ENCODE measurements at places on chromosomes 16 and 17. TPM values are rescaled to one million over a fixed set of nuclear protein-coding genes. Genes with fewer than 3 reads are reported as not detected.

- no peak for DNase-seq
Measured at GRCh38 chr17:19001907-19002590, 2.5 kb downstream of the FAM83G start.

GRCh38 chr16:79508294-79508693 lies 92.2 kb downstream of the MAF start:
- DNase-seq = no peak

DNA sequence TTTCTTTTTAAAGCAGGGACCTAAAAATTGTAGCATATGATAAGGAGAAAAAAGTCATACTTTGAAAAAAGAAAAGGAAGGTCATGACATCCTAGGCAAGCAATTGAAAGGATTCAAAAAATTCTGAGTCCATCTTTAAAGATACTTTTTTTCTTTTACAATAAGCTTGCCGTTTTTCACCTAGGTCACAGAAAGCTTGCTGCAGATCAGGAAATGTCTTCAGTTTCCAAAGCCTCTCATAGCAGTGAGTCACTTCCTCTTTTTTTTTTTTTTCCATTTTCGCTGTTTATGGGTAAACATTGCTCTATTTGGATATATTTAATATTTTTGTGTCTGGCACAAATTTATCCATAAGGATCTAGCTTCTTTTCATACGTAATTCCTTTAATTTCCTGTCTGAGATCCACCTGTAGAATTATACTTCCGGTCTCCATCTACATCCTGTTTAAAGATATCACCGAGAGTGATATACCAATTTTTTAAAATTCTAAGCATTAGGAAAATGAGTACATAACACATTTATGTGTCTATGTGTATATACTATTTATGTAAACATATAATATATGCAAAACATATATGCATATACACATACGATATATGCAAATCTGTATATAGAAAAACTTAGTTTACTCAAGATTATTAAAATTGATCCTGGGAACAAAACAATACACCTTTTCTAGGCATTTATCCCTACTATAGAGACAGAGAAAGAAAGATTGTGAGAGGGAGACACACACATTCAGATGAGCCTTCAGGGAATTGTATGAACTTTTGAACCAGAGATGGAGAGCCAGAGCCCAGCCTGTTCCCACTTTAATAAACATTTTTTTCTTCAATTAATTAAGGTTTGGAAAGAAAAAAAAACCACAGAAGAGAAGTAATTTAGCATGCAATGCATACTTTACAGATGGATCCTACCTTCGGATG lies 134.4 kb downstream of the SKAP1 start:
- DNase-seq = no peak

FBXW10 gene
- total RNA-seq = under 0.01 TPM

DNA sequence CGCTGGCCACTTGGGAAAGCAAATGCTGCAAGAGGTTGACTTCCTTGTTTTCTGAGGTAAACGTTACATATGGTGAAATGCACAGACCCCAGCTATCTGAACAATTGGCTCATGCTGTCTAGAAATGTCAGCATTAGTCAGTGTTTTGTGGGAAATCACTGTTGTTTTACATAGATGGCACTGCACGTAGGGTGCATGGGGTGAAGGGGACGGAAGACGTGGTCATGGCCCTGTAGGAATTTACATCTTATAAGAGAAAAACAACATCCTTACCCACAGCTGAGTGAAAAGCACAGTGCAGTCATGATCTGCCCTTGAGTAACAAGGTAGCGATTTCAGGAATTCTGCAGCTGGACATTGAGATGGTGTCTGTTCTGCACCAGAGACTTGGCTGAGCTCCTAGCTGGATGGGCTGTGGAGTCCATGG lies 15.2 kb downstream of the RPTOR start:
- no peak for DNase-seq

- no peak for DNase-seq
Measured at GRCh38 chr16:11010575-11011221, 66.3 kb downstream of the CLEC16A start.

- no peak for DNase-seq
Measured at GRCh38 chr17:14042411-14042810, 26.9 kb upstream of the COX10 start.

DNA sequence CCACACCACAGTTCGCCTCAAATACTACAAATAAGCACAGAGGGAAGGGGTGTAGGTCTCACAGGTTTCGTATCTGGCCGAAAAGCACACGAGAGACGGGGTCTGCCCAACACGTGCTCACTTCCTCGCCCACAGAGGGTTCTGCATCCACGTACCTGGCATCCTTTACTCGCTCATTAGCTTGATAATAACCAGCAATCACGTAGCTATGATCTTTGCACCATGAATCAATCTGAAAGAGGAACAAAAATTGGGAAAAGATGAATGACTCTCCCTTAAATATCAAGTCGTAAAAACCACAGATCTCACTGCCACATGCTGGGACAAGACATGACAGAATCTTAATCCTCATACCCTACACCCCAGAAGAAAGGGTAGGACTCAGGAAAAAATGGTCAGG lies 10.5 kb downstream of the EMC8 start:
- no peak for DNase-seq

GRCh38 chr17:40483679-40484078 lies 17.7 kb downstream of the TNS4 start:
- no peak for DNase-seq
